ENCODE measurements at places on chromosomes 5 and 9. TPM values are rescaled to one million over a fixed set of nuclear protein-coding genes. Genes with fewer than 3 reads are reported as not detected.

The MYO10 gene
- 64.3 TPM for total RNA-seq

The NLN gene
- total RNA-seq, result 49.5 TPM

The OR1J2 gene
- not detected for total RNA-seq

The HRH2 gene
- total RNA-seq, result 0.48 TPM

The ARHGEF28 gene
- total RNA-seq, result 15.0 TPM

The BHMT2 gene
- total RNA-seq, result not detected

The PCDHGA12 gene
- total RNA-seq, result not detected

The FAM174A gene
- 14.9 TPM for total RNA-seq

The SLC34A3 gene
- 0.07 TPM for total RNA-seq
